Stomach (tissue), 19 donors: ENCODE measurements at places on chromosomes 2 and 18. TPM values are rescaled to one million over a fixed set of nuclear protein-coding genes. Genes with fewer than 3 reads are reported as not detected.

The USP40 gene
- 32.2 TPM for total RNA-seq

The CNGA3 gene
- not detected for total RNA-seq

The GKN1 gene
- total RNA-seq, result 7,706 TPM

The MOCOS gene
- total RNA-seq, result 1.5 TPM

DNA sequence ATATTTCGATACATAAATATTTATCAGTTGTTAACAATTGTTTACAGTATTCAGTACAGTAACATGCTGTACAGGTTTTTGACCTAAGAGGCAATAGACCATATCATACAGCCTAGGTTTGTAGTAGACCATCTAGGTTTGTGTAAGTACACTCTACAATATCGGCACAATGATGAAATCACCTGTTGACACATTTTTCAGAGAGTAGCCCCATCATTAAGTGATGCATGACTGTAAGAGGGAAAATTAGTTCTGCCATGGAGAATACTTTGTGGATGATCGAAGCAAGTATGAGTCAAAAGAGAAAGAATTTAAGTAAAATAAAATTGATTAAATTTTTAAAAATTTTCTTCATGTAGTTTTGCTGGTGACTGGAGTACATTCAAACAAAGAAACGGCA lies 32.6 kb downstream of the VIT start:
- DNase-seq, result no peak

GRCh38 chr2:40201425-40201824 lies 250.5 kb downstream of the SLC8A1 start:
- DNase-seq, result no peak

The ASPRV1 gene
- not detected for total RNA-seq

DNA sequence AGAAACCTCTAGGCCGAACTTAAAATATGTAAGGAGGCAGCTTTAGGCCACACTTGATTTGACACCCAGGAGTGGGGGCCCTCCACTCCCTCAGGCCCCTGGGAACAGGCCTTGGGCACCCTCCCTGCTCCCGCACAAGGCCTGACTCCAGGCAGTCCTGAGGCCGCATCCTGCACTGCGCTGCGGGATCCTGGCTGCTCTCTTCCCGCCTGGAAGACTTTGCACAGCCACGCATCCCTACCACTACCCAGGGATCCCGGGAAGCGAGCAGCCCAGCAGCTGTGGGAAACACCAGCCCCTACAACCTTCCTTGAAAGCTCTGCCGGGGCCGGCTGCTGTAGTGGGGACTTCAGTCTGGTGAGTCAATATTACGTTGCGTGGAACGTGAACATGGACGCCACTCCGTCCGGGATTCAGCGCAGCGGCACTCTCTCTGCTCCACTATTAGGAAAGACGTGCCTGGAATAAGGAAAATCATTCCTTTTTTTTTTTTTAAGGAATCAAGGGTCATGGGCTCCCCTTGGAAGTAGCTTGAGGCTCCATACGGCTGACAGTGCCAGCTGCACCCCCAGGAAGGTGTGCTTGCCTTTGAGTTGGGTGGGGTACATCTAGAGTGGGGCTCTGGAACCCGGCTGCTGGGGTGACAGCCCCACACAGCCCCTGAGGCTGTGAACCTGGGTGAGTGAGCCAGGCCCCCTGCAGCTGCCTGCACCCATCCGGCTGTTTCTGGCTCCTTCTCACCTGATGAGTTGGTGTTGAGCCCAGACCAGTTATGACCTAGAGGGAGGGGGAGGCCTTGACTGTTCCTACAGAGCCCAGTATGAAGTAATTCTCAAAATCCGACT lies 119.2 kb upstream of the TMEM18 start:
- DNase-seq, result no peak

DNA sequence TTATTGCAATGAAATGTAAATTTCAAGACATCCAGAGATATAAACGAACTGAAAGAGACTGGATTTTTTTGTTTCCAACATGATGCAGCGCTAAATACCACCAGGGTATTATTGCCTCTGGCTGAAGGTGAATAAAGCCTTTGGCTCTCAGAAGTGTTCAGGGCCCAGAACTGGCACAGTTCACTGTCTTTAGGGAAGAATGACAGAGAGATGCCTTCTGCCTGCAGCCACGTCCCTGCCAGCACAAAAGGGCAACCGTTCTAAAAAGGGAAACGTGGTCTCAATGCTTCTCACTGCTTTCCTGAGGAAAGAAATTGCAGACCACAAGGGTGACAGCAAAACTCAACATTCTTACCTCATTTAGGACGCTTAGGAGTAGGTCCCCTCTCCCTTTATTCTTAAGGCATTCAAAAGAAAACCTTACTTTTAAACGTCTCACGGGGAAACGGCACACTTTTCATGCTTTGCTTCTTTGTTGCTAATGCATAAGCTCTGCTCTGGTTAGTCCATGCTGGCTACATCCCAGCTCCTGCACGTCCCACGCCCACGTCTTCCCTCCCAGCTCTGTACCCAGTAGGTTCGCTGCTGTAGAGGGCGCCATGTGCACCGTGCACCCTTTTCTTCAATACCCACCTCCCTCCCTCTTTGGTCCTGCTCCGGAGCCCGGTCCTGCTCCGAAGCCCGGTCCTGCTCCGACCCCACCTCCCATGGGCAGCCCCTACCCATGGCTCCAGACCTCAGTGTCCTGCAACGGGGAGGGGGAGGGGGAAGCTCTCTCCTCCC lies 171.0 kb downstream of the HRH4 start:
- peak; percentile 16 for DNase-seq

The AQP12A gene
- not detected for total RNA-seq

DNA sequence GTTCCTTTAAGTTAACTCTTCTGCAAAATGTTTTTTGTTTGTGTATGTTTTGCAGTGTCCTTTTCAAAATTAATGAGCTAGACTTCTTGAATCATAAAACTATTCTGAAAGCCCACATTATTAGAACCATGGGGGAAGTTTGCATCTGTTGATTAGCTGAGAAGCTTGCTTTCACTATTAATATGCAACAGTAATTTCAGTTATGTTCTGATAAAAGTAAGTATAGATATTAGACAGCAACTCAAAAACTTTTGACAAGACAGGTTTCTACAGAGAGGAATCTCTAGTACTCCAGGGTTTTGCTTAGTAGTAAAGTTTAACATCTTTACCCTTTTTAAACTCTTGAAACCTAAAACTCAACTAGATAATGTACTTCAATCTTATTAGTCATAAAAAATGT lies 147.8 kb downstream of the UBE2E3 start:
- DNase-seq, result no peak

- DNase-seq, result peak; percentile 15
Observed at GRCh38 chr2:24486636-24487205, 4.3 kb upstream of the NCOA1 start.

The AP1S3 gene
- 18.2 TPM for total RNA-seq

The SLC11A1 gene
- total RNA-seq, result not detected

- DNase-seq, result peak; percentile 69
Observed at GRCh38 chr2:159042115-159042850, 73.8 kb downstream of the TANC1 start.

DNA sequence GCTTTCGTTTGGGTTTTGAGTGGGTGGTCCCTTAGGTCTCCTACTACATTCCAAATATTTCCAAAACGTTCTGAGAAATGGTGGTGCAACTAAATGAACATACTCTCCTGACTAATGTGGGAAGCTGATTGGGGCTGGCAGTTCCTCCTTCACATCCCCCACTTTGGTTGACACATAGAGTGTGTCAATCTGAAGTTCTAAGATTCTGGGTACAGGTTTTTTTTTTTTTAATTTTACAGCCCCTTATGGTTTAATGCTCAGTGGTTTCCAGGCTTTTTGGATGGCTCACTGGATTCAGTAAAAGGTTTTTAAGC lies 58.4 kb upstream of the ITGB6 start:
- no peak for DNase-seq

The SLC39A10 gene
- 22.0 TPM for total RNA-seq

The SERPINB7 gene
- total RNA-seq, result not detected

- DNase-seq, result peak; percentile 27
Observed at GRCh38 chr18:58649966-58650816, 21.1 kb upstream of the MALT1 start.

DNA sequence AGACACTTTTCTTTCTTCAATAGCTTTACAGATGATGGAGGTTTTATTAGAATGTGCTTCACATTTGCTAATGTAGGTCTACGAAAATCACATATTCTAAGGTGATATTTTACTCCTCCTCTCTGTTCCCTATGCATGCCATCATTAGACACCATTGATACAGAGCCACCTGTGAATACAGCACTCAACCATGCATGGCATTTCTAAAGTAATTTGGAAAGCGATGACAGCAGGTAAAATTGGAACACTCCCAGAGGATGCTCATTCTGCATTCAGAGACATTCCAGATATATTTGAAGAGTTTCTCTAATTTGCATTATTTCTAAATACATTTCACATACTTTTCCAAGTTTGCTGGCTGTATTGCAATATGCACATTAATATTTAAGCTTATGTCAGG lies 65.3 kb upstream of the RIT2 start:
- DNase-seq, result no peak

- no peak for DNase-seq
Observed at GRCh38 chr18:11847811-11848210, 3.4 kb upstream of the CHMP1B start.

DNA sequence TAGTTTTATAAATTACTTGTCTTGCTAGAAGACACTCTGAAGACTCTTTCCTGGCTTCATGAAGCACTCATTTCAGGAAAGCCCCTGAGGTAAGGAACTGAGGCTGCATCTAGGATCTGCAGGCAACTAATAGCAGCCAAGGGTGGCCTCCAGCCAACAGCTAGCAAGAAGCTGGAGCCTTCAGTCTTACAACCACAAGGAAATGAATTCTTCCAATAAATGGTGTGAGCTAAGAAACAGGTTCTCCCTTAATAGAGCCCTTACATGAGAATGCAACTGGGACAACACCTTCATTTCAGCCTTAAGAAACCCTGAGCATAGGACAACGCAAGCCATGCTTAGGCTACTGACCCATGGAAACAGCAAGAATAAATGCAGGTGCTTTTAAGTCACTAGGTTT lies 254.6 kb upstream of the RBBP8 start:
- DNase-seq, result peak; percentile 64

DNA sequence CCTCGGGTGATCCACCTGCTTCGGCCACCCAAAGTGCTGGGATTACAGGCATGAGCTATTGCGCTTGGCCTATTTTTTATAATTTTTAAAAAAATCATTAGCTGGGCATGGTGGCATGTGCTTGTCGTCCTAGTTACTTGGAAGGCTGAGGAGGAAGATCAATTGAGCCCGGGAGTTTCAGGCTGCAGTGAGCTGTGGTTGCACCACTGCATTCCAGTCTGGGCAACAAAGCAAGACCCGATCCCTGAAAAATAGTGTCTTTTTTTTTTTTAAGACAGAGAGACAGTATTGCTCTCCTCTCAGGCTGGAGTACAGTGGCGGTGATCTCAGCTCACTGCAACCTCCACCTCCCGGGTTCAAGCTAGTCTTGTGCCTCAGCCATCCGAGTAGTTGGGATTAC lies 4.8 kb downstream of the SSB start:
- no peak for DNase-seq

DNA sequence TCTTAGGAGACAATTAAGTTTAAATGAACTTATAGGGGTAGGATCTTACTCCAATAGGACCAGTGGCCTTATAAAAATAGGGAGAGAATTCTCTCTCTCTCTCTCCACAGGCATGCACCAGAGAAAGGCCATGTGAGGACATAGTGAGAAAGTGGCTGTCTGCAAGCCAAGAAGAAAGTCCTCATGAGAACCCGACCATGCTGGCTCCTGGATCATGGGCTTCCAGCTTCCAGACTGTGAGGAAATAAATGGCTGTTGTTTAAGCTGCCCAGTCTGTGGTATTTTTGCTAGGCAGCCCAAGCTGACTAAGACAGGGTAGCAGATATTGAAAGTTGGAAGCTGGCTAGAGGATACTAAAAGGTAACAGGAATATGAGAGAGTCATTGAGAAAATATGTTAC lies 454.0 kb downstream of the NBAS start:
- DNase-seq, result no peak

The PSMA8 gene
- not detected for total RNA-seq

DNA sequence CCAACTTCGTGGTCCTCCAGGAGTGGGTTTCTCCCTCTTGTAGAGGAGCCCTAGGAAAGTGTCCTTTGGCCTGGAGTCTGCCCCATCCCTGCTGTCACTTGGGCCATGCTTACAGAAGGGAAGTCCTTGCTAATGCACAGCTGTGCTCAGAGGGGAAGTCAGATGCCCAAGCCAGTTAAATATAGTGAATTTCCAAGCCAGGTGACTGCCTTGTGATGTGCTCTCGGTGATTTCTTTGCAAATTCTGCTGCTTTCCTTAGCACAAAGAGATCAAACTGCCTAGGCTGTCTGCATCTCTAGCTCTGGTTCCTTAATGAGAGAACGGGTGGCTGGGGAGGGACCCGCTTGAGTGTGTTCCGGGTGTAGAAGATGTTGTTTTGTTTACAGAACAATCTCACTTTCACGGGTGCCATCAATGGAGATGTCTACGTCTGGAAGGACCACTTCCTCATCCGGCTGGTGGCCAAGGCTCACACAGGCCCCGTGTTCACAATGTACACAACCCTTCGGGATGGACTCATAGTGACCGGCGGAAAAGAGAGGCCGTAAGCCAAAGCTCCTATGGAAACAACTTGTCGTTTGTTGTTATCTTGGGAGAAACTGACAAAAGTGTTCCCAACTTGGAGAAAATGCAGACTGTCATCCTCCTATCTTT lies 91.4 kb downstream of the RTN4 start:
- no peak for DNase-seq

GRCh38 chr2:74000666-74001065 lies 16.0 kb downstream of the TET3 start:
- DNase-seq, result no peak

DNA sequence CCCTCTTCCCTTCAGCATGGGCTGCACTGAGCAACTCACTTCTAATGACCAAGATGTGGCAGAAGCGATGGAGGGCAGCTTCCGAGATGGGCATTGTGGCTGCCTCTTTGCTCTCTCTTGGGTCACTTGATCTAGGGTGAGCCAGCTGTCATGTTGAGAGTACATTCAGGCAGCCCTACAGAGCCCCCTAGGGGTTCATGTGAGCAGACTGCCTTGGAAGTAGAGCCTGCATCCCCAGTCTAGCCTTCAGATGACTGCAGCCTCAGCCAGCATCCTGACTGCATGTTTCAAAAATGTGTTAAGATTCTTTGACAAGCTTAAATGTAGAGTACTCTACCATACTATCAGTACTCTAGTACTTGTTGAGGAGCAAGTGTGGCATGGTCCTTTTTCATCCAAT lies 143.9 kb downstream of the NCK2 start:
- DNase-seq, result no peak

- no peak for DNase-seq
Observed at GRCh38 chr18:44518666-44519065, 162.0 kb upstream of the SETBP1 start.

- no peak for DNase-seq
Observed at GRCh38 chr2:11571170-11571569, 37.3 kb downstream of the GREB1 start.

- DNase-seq, result no peak
Observed at GRCh38 chr2:207883002-207883780, 113.5 kb upstream of the FZD5 start.

DNA sequence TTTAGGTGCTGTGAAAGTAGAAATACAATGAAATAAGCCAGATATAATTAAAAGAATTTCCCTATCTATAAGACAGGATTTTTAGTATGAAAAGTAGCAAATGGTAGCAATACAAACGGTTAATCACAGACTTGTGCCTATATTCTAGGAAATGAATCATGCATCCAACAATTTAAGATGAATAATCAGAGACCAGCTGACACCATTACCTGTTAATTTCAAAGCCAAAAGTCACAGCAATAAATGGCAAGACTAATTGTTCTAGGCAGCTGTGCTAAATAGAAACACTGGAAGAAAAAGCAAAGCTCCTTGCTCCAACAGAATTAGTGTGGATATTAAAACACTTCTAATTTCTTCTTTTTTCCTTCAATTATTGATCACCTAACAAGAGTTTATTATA lies 35.1 kb upstream of the MPP4 start:
- no peak for DNase-seq
